ENCODE measurements at places on chromosomes 3 and 15.
A peak's percentile ranks its signal among the peaks of the same experiment; 100 is the strongest.

- no peak for DNase-seq
Measured at GRCh38 chr3:72488738-72489035, 359.6 kb downstream of the SHQ1 start.

DNA sequence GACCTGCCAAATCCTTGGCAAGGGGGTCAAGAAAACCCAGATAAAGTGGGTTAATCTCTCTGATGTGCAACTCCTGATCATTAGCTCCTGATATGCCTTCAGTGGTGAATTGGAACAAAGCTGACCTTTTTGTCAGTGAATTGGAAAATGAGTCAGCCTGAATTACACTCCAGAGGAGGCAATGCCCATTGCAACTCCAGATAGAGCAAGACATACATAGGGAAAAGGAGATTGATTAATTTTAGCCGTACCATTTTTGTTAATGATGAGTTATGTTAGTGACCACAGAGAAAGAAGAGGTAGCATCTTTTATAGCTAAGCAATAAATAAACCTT, 195.2 kb upstream of the CADPS start:
- DNase-seq: no peak

- no peak for DNase-seq
Measured at GRCh38 chr3:8371960-8372463, 129.6 kb upstream of the LMCD1 start.

GRCh38 chr3:138371070-138371965, 22.9 kb downstream of the MRAS start:
- DNase-seq: no peak

- no peak for DNase-seq
Measured at GRCh38 chr3:76552653-76553052, 487.2 kb upstream of the ROBO2 start.

DNA sequence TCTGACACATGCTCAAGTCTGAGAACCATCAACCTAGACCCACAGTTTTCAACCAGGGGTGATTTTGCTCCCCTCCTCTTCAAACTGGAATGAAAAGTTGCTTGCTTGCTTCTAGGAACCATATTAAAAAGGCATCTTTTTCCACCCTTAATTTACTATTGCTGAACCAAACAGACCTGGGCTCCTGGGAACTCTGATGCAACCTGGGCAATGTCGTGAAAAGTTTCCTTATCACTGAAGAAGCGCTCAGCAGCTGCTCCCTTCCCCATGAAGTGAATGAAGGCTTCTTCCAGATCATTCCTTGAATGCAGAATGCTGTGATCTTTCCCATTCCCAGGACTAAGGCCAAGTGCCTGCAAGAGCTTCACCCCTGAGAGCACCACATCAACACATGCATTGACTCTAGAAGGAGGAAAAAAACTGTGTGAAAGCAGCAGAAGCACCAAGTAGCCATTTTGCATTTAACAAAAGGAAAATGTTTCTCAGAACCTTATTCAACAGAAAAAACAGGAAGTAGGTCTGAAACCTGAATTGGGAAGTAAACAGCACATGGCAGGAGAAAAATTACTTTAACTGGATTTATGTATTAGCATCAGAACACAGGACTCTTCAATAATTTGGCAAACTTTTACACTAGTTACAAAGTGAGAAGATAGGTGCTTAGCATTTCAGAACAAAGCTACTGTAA, 8.7 kb downstream of the ADPGK start:
- no peak for DNase-seq

- no peak for DNase-seq
Measured at GRCh38 chr3:104596054-104596453, 770.7 kb upstream of the ALCAM start.

DNA sequence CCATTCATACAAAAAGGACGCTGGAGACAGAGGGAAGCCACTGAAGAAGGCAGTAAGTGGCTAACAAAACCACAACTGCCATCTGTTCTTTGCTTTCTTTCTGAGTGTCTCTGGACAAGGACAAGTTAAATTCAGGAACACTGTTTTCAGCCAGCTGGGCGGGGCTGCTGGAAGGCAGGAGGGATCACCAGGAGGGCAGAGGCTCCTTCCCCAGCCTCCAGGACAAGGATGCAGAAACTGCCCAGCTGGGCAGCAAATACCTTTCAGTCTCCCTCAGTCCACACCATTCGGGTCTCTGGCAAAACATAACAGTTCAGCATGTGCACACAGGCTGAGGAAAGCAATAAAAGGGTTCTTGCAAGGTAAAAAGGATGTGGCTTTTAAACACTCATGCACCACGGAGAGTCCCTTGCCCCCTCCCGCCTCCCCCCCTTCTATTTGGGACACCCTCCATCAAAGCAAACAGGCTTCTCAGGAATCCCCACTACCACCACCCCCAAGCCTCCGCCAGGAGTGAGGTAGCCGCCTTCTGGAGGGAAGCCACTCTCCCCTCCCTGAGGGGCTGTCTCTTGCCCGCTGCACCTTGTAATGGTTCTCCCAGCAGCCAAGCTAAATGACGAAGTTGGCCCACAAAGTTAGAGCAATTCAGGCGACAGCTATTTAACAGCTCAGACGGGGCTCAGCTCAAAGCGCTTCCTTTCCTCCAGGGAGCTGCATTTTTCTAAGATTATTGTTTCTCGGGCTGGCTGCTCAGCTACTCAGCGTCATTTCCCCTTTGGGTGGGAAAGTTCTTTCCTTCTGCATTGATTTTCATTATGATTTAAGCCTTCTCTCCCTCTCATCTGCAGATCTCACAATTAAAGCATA, 3.8 kb downstream of the HEG1 start:
- peak; percentile 85 for DNase-seq

DNA sequence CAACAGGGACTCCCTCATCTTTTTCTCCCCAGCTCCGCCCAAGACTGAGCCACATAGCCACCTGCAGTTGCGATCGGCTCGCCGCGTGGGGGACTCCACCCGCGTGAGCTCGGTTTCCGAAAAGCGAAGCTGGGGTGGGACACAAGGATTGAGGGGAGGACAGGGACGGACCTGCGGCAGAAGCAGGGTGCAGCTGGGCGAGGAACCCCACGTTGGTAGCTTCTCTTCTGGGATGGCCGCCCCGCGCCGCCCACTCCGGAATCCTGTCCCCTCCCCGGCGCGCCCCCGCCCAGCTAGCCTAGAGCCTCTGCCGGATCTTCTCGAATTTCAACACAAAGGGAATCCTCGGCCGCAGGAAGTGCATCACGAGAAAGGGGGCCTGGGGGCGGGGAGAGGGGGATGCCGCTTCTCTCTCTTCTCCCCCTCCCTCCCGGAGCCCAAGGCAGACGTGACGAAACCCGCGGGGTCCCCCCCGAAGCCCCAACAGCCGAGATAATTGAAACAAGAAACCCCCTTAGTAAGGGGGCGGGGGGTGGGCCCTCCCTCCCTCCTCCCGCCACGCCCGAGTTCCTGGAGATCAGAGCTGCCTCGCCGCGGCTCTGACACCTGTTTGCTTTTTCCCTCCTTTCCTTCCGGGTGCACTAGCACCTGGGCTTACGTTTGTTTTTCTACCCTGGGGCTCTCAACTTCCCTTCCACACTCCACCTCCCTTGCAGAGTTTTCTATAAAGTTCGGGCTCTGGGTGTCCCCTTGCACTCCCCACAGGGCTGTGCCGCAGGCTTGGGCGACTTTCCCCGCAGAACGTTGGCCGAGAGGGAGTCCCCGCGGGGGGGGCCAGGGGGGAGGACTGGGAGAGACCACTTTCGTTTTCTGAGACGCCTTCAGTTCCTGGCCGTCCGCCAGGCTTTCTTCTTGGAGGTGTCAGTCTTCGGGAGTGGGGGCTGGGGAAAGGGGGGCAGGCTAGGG, 1.3 kb upstream of the KCNH8 start:
- DNase-seq: peak; percentile 75

GRCh38 chr3:36941658-36942057, 3.2 kb downstream of the TRANK1 start:
- DNase-seq: no peak

DNA sequence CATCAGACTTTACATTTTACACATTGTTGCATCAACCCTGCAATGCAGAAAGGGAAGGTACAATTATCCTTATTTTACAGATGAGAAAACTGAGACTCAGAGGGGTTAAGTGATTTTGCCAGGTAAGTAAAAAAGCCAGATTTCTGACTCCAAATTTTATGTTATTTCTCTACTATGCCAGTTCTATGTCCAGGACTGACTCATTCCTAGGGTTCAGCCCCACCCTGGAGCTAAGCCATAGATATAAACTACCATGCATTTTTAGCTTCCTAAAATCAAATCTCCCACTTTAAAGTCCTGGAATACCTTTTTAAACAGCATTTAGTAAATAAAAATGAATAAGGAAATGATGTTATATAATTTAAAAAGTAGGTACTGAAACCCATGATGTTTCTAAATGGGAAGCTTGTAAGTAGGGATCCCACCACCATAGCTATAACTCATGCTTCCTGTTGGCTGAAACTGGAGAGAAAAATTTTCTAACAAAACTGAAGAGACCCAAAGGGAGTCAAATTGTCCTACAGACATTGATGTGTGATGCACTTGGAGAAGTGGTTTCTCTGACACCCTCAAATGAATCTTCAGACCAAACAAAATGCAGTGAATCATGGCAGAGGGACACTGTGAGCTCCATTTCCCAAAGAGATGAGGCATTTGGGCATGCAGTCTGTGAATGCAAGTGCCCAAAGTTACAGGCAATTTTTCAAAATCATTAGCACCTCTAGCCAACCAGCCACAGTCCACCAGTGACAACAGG, 301.7 kb upstream of the UMPS start:
- DNase-seq: no peak

- DNase-seq: no peak
Measured at GRCh38 chr3:189652042-189652441, 20.9 kb downstream of the TP63 start.

DNA sequence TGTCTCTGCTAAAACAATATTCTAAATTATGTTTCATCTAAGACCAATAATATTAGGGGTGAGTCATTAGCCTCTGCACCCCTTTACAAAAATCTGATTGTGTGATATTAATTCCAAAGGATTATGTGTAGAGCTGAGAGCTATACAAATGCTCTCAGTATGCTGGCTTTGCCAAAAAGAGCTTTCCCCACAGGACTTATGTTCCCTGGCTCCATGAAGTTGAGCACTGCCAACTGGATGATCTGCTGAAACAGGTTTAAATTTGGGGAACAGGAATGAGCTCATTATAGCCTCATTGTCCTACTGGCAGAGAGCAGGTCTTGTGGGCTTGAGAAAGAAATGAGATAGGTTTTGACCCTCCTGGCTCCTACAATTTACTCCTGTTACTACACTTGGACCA, 347.8 kb upstream of the LMCD1 start:
- DNase-seq: no peak

- DNase-seq: peak; percentile 83
Measured at GRCh38 chr3:32391643-32392535, at the start of gene CMTM7. Gene CMTM7, plus strand, starts transcription at chr3:32391853. Its CDS starts 54 bp downstream, at chr3:32391907.

Data from coronary artery (tissue), 2 donors.